Stimulated activated CD4-positive, alpha-beta T cell treated with anti-CD3 and anti-CD28 coated beads, Interleukin-1b, Interleukin-23, amount 100 ng/mL, for 4 hours (primary cell): ENCODE measurements at places on chromosomes 5 and 9.

GRCh38 chr5:139645430-139645871, 2.7 kb upstream of the CXXC5 start:
- no peak for DNase-seq

DNA sequence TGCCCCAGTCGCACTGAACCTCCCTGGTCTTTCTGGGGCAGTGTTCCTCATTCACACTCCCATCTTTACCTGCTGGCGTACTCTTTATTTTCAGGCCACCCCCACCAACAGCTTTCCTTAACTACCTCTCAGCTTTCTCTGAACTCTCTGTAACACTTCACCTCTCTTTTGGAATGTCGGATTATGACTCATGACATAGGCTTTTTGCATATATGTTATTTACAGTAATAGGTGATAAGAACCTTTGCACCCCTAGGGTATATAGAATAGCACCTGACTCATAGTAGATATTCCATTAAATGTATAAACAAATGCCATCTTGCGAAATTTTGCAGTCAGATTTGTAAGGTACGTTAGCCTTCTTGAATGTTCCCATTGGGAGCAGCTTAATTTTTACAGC, 52.9 kb upstream of the MIER3 start:
- DNase-seq: no peak

- no peak for DNase-seq
These were observed 56.7 kb downstream of the ROPN1L start for GRCh38 chr5:10498350-10498749.

- no peak for DNase-seq
These were observed 64.5 kb downstream of the SEC61B start for GRCh38 chr9:99286536-99286935.

DNA sequence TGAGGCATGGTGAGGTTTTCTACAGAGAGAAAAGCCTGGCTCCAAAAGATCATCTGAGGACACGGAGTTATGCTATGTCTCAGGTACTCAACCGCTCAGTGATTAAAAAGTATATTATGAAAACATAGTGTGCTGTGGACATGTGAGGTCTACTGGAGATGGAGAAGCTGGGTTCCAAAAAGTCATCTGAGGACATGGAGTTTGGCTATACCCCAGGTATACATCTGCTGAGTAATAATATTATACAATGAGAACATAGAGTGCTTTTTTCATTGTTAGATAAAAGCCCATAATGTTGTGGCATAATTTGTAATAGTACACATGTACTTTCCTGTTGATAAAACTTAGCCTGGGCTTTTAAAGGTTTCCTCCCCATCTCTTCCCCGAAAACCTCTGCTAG, 70.7 kb upstream of the SHISAL2B start:
- DNase-seq: no peak

DNA sequence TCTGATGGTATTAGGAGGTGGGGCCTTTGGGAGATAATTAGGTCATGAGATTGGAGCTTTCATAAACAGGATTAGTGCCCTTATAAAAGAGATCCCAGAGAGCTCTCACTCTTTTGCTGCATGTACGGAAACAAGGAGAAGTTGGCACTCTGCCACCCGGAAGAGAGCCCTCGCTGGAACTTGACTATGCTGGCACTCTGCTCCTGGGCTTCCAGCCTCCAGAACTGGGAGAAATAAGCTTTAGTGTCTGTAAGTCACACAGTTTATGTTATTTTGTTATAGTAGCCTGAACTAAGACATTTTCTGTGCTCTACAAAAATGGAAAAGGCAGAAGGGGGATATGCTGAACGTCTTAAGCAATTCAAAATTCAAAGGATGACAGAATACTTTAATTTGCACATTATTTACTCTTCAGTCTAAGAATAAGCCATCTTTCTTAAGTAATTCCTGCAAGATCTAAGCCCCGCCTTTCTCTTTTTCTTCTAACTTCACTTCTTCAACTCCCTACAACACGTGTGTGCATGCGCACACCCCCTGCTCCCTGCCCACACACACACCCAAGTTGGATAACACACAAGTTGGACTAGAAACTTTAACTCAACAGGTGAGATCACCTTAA, 17.3 kb downstream of the NFIB start:
- DNase-seq: no peak

DNA sequence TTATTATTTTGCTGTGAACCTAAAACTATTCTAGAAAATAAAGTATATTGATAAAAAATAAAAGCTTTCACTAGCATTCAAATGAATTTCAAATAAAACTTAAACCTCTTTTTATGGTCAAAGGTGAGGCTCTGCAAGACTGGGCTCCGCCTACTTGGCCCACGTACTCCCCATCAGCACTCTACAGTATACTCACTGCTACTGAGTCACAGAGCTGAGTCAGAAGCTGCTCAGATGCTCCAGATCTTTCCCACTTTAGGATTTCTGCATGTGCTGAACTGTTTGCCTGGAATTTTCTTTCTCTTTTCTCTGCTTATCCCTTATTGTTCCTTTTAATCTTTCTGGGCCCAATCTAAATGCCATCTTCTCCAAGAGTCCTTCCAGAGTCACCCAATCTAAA, 331.9 kb upstream of the CCNG1 start:
- no peak for DNase-seq

- no peak for DNase-seq
These were observed 83.2 kb upstream of the MYO10 start for GRCh38 chr5:17019324-17019723.

DNA sequence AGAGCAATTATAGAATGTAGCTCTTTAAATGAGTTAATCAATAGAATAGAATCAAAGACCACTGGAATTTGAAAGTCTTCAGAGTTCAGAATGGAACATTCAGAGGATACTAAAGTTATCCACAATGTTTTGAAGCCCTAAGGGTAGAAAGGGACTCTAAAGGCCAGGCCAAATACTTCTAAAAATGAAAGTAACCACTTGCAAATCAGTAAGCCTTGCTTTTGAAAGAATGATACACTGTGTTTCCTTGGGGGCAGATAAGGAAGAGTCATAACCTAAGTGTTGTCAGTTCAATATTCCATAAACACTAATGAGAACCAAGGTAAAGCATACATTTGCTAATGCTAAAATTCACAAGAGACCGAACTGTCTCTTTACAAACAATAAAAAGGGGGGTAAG, 813.5 kb downstream of the PTPRD start:
- DNase-seq: no peak

DNA sequence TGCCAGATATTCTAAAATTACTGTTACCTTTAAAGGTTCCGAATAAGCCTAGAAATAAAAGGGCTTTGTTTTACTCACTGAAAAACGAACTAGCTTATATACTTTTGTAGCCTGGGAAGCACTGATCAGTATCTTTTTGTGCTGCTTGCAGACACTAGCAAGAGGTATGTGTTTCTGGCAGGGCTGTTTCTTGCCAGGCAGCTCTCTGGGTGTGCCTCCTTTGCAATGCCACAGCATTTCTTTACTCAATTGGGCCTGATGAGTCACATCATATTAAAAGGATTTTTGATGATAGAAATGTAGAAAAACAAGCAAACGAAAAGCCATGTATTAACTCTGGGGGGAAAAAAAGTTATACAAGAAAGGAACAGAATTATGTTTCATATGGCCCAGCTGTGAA, 35.6 kb downstream of the CD180 start:
- DNase-seq: no peak

GRCh38 chr9:70602321-70603019, 188.0 kb upstream of the KLF9 start:
- DNase-seq: peak; percentile 12

GRCh38 chr9:104984121-104984520, 56.2 kb upstream of the ABCA1 start:
- no peak for DNase-seq

- DNase-seq: no peak
These were observed 197.6 kb downstream of the NR3C1 start for GRCh38 chr5:143205883-143206195.
